ENCODE measurements at places on chromosomes 7 and 10.

DNA sequence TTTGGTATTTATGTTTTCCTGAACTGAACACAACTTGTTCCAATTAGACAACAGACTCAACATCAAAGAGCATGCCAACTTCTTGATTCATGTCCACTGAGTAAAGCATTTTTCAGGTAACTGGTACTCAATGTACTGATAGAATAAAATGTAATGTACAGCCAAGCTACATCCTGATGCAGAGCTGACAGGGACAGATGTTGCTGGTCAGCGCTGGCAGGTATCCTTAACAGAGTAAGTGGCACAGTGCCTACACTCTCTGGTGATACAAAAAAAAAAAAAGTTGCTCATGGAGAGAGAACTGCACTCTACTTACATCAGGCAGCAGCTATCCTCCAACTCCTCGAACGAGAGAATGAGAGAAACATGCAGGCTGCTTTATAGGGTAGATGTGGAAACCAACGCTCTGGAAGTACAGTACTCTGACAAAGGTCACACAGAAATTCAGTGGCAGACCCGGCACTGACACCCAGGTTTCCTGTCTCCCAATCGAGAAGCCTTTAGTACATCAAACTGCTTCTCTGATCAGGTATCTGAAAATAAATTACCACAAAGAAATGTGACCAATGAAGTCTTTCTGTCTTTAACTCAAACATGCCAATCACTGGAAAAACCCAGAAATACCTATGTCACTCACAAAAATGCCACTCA lies 4.6 kb downstream of the ITGB1 start:
- DNase-seq, result no peak

DNA sequence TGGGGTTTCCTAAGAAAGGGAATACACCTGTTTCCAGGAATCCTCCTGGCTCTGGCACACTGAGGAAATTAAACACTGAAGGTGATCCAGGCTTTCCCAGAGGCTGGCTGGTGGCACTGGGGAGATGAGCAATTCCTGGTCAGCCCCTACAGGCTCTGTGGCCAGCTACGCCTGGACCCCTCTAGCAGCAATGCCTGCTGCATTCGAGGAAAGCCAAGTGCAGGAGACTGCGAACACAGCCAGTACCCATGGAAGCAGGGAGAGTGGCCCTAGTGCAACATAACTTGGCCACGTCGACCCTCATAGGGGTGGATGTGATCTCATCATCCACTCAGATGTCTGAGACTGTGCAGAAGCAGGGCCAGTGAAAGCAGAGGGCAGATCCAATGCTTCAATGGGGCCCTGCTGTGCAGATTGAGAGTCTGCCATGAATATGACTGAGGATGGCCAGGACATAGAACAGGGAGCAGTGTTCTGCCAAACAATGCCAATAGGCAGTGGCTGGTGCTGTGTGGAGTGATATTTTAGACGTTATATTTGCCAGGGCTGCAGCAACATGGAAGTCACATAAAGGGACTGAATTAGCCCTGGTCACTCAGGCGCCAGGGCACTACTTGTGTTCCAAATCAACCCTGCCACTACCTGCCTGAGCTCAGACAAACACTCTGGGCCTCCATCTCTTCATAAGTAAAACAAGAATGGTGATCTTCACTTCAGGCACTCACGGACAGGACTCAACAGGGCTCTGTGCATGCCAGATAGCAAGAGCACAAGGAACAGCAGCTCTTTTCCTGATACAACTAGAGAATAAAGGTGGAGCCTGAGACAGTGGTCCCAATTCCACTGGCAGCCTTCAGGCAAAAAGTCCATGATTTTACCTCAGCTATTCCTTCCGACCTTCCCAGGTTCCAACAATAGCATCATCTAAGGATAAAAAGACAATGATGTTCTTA lies 2.4 kb downstream of the ZNF488 start:
- DNase-seq, result no peak

DNA sequence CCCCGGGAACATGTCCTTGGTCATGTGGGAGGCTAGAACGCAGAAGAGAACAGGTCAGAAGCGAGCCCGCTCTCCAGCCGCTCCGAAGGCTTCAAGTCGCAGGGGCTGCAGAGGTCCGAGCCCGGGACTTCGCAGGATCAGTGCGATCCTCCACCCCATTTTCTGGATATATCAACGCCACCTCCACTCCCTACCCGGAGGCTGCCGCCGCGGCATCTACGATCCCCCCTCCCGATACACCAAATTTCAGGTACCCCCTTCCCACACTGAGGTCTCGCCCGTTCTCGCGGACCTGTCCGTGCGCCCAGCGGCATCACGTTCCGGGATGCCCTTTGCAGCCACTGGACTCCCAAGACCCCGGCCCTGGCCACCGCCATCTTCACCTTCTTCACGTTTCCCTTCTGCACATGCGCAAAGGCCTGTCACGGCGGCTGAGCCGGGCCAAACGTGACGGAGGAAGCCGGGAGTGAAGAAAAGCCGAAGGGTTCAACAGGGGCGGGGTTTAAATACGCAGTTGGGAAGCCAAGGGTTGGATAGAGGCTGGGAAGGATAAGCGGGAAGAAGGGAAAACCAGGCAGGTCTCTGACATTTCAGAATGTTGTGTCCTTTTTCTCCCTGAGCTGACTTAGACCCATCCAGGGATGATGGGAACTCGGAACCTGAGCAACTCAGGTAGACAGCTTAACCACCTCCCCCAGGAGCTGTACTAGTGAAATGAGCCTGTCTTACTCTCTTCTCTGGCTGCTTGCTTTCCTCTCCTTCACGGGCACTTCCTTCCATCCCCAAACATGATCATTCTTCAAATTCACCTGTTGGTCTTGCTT lies at the start of gene NDUFB8:
Gene NDUFB8, minus strand, starts transcription at position 397 of the 824 bp plus-strand sequence. Its CDS starts 20 bp downstream, at position 377.
- peak; percentile 81 for DNase-seq

- DNase-seq, result no peak
Observed at GRCh38 chr7:3673524-3673923, 372.5 kb downstream of the SDK1 start.

DNA sequence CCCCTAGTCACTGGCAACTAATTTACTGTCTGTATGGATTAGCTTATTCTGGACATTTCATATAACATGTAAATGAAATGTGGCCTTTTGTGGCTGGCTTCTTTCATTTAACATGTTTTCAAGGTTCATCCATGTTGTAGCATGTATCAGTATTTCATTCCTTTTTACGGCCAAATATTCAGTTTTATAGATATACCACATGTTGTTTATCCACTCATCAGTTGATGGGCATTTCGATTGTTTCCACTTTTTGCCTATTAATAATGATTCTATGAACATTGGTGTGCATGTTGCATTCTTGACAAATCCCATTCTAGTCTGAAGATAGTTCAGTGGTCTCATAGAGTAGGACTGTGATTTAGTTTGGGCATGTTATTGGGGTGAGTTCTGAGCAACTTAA lies 12.6 kb downstream of the CNNM2 start:
- no peak for DNase-seq

DNA sequence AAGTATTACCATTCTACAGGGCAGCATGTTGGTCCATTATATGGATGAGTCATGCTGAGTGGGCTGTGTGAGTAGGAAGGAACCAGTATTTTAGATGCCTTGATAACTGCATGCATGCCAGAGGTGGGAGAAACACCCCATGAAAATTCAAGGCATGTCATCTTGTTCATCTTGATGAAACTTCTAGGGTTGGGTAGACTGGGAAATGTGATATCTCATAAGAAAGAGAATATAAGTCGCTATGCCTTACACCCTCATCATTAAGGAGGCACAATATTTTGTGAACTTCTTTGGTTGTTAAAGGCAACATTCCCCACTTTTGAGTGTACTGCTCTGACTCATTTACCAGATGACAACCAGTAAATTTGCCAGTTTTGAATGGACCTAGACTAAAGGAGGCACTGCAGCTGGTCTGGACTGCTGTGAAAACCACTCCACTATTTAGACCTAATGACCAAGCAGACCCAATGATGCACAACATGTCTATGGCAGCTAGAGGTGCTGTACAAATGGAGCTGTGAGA lies 48.0 kb downstream of the ZNF365 start:
- DNase-seq, result no peak

- no peak for DNase-seq
Observed at GRCh38 chr7:55067748-55068147, 48.9 kb downstream of the EGFR start.

DNA sequence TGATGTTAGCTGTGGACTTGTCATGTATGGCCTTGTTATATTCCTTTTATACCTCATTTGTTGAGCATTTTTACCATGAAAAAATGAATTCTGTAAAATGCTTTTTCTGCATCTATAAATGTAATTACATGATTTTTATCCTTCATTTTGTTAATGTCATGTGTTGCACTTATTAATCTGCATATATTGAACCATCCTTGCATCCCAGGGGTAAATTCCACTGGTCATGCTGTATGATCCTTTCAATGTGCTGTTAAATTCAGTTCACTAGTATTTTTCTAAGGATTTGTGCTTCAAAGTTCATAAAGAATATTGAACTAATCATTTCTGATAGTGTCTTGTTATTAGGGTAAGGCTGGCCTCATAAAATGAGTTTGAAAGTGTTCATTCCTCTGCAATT lies 31.9 kb upstream of the AHR start:
- DNase-seq, result no peak

- no peak for DNase-seq
Observed at GRCh38 chr7:91491868-91492267, 227.6 kb downstream of the FZD1 start.

DNA sequence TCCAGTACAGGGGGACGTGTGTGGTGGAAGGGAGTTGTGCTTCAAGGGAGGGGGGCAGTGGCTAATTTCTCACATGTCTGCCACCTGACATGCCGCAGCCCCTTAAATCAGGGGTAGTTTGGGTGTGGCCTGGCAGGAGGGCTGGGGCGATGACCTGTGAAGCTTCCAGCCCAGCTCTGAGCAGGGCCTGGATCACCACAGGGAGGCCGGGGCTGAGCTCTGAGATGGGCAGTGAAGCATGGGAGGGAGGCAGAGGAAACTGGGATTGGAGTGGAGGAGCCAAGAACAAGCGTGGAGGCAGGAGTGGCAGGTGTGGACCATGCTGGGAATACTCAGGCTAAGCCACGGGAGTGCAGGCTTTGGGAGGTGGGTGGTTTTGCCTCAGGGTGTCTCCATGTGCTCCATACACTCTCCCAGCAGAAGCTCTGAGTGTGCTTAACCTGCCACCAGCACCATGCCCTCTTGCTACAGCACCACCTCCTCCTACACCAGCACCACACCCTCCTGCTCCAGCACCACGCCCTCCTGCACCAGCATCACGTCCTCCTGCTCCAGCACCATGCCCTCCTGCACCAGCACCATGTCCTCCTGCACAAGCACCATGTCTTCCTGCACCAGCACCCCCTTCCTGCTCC lies 99.3 kb upstream of the SHH start:
- DNase-seq, result no peak

DNA sequence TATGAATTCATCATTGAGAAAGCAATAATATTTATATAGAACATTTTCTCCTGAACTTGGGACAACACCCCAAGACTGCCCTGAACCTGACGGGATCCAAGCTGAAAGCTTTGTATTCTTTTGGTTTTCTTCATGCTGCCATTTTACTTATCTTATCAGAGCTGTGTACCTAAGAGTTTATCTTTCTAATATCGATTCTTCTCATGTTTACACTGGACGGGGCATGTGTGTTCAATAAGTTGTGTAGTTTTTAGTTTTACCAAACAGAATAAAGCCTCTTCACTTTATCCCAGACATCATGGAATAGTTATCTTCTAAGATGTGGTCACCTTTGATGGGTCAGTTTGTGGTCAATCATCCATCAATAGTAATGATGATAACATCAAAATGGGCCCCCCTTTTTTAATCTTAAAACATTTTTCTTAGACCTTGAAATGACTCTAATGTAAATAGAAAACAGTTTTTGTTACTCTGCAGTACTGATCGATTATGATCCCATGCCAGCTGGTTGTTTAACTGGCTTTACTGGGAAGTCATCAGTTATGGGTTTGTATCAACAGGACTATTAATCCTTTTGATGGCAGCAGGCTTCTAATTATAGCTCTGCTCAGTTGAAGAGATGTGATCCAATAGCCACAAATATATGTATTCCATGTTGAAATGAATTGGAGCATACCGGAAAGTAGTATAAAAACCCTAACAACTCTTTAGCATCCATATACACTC lies 446.1 kb downstream of the KCNMA1 start:
- DNase-seq, result no peak

- no peak for DNase-seq
Observed at GRCh38 chr10:132516771-132517725, 20.5 kb upstream of the INPP5A start.

DNA sequence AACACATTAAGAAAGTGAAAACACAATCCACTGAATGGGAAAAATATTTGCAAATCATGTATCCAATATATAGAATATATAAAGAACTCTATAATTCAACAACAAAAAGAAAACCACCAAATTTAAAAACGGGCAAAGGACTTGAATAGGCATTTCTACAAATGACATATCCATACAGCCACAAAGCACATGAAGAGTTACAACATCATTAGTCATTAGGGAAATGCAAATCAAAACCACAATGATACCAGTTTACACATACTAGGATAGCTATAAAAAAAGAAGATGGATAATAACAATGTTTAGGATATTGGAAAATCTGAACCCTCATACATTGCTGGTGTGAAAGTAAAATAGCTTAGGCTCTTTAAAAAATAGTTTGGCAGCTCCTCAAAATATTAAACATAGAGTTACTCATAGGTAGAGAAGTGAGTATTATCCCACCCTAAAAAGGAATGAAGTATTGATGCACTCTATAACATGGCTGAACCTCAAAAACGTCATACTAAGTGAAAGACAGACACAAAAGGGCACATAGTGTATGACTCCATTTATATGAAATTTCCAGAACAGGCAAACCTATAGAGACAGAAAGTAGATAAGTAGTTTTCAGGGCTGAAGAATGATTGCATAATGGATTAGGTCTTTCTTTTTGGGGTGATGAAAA lies 4.5 kb downstream of the ZPBP start:
- DNase-seq, result no peak

- no peak for DNase-seq
Observed at GRCh38 chr10:112588225-112588990, 141.4 kb downstream of the VTI1A start.

DNA sequence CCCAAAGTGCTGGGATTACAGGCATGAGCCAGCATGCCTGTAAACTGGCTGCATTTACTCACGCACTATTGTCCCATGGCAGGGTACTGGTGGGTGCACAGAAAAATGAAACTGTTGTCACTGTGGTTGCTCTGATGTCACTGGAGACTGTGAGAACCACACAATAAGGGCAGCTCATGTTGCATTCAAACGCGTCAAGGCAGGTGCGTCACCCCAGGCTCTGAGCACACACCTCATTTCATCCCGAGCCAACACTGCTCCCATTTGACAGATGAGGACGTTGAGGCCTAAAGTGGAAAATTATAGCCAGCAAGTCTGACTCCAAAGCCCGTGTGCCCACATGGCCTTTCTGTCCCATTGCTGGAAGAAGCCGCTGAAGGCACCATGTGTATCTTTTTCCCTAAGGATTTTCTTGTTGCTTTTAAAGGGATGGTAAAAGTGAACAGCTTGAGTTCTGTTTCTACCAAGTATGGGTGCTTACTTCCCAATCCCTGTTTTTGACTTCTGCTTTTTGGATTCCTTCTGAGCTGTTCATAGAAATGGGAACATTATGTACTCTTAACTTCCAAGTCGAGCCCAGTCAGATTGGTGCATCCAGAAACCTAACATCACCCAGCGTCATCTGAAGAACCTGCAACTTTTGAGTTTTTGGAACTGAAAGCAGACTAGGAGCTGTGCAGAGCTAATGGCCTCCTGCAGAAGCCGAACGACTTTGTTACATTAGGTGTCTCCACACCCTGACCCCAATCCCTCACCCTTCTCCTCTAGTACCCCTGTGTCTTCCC lies 60.1 kb upstream of the CARD11 start:
- no peak for DNase-seq

GRCh38 chr7:105802604-105803428 lies 73.6 kb downstream of the ATXN7L1 start:
- no peak for DNase-seq

GRCh38 chr7:24732646-24733413 lies 24.4 kb downstream of the GSDME start:
- no peak for DNase-seq

Measured in HCT116 (cell line).